ENCODE measurements at places on chromosomes 12 and 14. TPM values are rescaled to one million over a fixed set of nuclear protein-coding genes. Genes with fewer than 3 reads are reported as not detected.

Gene CIT
- 22.1 TPM for total RNA-seq

Gene ST8SIA1
- 5.3 TPM for total RNA-seq

Gene BIN2
- 22.9 TPM for total RNA-seq

Gene TMED10
- total RNA-seq = 398 TPM

Gene GPHB5
- not detected for total RNA-seq

Gene LMO3
- 171 TPM for total RNA-seq

Gene CCDC88C
- 43.7 TPM for total RNA-seq

Gene NUP37
- total RNA-seq = 17.1 TPM

Gene IL26
- not detected for total RNA-seq

Gene OTOGL
- total RNA-seq = 0.15 TPM

Gene ZNF410
- total RNA-seq = 39.2 TPM

Gene SELPLG
- total RNA-seq = 47.2 TPM

Gene LHX5
- not detected for total RNA-seq

Gene CACNA2D4
- total RNA-seq = 12.6 TPM

Gene RNASE3
- total RNA-seq = not detected

Gene PLEKHD1
- total RNA-seq = 0.83 TPM

Gene NANOG
- total RNA-seq = 0.23 TPM

Gene OR4Q2
- total RNA-seq = not detected

Gene GPRC5D
- total RNA-seq = not detected

Gene KRT74
- not detected for total RNA-seq

Gene ZFYVE21
- total RNA-seq = 52.7 TPM

Gene IGF1
- 60.7 TPM for total RNA-seq

Gene NABP2
- 31.4 TPM for total RNA-seq

Gene IKZF4
- total RNA-seq = 7.0 TPM

Gene PTGDR
- total RNA-seq = 1.7 TPM

Gene ERP29
- 60.9 TPM for total RNA-seq

Gene DCD
- not detected for total RNA-seq

Gene ATG2B
- 64.3 TPM for total RNA-seq

Gene CATSPERB
- 9.0 TPM for total RNA-seq
